Stimulated activated CD8-positive, alpha-beta memory T cell treated with anti-CD3 and anti-CD28 coated beads, Interleukin-4, amount 100 ng/mL, for 4 hours (primary cell): ENCODE measurements at places on chromosomes 12 and 14.

DNA sequence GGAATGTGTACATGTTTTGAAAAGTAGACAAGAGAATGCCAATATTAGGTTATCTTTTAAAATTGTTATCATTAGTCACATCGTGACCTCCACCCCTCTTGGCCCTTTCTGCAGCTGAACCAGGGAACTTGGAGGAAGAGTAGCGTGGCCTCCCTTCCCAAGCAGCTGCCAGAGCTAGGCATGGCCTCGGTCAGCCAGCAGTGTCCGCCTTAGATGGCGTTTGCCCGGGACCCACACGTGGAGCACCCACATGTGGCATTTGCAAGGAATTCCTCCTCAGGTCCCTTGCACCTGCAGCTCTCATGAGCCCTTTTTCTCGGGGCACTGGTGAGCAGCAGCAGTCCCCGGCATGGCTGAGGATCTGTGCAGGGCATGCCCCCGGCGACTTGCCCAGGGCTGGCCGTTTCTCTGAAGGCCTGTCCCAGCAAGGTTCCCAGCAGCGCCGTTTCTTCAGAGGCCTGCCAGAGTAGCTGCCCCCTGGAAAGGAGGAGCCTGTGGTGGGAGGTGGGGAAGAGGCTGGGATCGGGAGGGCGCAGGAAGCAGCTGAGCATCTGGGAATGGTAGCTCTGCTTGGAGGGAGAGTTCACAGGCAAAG is 10.8 kb downstream of the JDP2 start:
- DNase-seq: no peak

DNA sequence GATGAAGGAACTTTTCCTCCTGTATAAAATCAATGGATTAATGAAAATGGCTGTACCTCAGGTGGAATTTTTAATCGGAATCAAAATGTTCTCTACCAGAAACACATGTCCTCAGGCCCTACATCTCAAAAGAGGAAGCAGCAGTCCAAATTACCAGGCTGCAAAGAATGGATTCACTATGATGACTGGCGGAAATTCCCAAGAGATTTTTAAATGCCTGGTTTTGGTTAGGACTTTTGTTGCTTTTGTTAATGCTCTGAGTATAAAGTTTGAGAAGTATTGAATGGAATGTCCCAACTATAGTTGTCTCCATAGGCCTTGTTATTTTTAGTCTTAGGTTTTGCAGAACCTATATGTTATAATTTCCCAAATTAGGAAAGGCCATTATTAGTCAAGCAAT is 11.2 kb upstream of the IFNG start:
- DNase-seq: no peak

GRCh38 chr14:105422695-105423487 is 3.3 kb downstream of the MTA1 start:
- no peak for DNase-seq

GRCh38 chr12:6367065-6367968 is 8.0 kb downstream of the SCNN1A start:
- DNase-seq: no peak

DNA sequence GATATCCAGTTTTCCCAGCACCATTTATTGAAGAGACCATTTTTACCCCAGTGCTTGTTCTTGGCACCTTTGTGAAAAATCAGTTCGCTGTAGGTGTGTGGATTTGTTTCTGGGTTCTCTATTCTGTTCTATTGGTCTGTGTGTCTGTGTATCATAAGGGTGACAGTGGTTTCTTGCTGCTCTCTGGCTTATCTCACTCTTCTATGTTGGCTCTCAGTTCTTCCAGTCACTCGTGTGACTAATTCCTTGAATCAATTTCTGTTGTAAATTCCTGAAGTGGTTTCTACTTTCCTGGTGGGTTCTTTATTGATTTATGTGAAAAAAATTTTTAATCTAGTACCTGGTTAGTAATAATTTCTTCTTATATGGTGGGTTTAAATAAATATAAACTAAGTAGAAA is 58.3 kb downstream of the OTOGL start:
- no peak for DNase-seq

DNA sequence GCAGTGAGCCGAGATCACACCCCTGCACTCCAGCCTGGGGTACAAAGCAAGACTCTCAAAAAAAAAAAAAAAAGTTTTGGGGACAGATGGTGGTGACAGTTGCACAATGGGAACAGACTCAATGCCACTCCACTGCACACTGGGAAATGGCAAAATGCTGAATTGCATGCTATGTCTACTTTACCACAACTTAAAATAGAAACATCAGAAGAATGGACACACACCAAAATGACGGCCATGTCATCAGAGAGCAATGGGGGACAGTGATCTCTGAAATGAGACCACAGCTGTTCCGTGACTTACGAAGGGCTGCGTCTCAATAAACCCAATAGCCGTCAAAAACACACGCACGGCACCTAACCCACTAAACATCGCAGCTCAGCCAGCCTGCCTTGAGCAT is 13.7 kb downstream of the DDX54 start:
- DNase-seq: no peak

DNA sequence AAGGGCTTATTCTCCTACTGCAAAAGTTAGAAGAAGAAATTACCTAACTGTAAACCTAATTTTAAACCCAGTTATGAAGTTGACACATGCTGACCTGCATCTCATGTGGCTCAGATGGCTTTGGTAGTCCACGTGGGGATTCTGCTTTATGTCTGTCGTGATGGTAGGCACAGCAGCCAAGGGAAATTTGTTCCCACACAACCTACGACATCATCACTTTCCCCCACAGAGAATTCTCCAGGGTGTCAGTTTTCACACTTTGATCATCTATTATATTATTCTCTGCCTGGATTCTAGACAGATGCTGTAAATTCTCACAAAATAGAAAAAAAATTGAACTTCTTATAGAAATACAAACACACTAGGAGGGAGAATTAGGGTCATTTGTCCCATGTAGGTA is 70.6 kb downstream of the PTHLH start:
- DNase-seq: no peak

DNA sequence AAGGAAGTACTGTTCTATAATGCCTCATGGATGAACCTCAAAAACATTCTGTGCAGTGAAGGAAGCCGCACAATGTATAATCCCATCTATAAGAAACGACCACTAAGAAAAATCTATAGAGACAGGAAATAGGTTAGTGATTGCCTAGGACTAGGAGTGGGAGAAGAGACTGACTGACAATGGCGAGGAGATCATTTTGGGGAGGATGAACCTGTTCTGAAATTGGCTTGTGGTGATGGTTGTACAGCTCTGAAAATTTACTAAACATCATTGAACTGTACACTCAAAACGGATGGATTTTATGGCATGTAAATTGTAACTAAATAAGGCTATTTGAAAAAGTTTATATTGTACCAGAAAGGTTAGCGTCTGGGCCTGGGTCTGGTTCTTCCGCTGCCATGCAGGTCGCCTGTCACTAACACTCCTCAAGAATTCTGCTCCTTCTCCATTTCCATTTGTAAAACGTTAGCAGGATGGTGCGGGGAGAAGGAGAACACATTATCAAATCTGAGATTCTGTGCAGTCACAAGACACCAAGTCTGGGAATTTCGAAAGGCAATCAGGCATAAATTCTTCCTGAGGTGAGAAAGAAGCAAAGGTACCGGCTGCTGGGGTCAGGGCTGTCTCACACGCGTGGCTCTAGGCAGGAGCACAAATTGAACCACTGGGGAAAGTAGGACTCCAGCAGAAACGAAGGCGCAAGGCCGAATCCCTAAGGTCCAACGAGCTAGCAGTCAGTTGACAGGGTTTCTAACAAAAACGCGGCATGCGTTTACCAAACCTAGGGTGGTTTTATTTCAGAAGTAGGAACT is 845 bp upstream of the COCH start:
- DNase-seq: no peak

GRCh38 chr14:64838656-64839055 is 41.1 kb downstream of the SPTB start:
- no peak for DNase-seq

DNA sequence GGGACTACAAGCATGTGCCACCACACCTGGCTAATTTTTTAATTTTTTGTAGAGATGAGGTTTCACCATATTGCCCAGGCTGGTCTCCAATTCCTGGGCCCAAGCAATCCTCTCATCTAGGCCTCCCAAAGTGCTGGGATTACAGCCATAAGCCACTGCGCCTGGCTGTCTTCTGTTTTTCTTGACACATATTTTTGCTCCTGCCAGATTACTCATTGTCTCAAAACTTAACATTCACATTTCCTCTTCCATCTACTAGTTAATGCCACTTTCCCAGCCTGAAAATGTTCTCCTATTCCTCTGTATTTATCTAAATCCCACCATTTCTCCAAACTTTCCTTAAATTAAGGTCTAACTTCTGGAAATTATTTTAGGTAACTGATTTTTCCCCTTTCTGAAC is 36.2 kb upstream of the KCNH3 start:
- no peak for DNase-seq

DNA sequence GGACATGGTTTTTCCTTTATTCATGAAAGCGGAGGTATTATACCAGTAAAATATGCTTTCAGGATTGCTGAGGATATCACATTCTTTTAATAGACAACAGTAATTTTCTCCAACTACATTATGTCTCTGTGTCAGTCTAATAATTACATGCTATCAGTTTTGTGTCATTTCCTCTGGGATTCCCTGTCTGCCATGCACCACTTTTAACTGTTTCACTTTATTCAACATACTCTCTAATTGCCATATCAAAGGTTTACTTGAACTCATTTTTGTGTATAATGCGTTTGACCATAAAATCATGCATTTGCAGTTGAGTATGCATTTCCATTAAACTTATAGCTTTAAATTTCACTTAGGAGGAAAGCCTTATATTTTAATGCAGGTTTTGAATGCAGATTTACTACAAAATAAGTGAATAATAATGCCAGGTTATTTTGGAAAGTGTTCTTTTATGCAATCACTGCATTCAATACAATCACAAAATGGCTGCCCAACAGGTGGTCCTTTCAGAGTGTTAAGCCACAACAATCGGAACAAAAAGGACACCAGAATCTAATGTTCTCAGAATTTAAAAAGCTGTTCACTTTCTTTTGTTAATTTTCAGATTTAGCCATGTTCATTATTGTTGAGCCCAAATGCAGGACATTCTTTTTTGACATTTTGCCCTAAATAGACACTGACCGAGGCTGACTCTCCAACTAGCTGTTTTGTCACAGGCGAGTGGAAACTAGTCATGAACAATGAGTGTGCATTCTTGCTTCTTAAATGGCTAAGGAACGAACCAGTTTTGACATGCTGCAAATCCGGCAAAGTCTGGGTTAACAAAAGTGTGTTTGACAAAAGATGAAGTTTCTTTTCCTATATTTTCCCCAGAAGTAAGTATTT is 40.9 kb downstream of the MBIP start:
- DNase-seq: no peak

DNA sequence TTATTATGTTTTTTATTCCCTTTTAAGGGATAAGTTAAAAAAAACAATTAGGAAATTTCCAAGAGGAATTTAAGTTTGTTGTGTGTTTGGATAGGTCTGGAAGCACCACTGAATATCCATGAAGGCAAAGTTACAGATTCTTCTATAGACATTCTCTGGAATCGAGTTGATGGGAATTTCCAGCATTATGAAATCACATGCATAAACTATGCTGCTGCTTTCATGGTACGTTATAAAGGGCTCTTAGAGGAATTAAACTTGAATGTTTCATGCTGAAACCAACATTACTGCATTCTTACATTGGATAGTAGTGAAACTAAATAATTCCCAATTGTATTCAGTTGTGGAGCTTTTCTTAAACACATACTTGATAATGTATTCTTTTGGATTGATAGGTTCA is 21.5 kb upstream of the PTPRQ start:
- no peak for DNase-seq

GRCh38 chr14:73189651-73190050 is 47.7 kb upstream of the PAPLN start:
- DNase-seq: no peak

DNA sequence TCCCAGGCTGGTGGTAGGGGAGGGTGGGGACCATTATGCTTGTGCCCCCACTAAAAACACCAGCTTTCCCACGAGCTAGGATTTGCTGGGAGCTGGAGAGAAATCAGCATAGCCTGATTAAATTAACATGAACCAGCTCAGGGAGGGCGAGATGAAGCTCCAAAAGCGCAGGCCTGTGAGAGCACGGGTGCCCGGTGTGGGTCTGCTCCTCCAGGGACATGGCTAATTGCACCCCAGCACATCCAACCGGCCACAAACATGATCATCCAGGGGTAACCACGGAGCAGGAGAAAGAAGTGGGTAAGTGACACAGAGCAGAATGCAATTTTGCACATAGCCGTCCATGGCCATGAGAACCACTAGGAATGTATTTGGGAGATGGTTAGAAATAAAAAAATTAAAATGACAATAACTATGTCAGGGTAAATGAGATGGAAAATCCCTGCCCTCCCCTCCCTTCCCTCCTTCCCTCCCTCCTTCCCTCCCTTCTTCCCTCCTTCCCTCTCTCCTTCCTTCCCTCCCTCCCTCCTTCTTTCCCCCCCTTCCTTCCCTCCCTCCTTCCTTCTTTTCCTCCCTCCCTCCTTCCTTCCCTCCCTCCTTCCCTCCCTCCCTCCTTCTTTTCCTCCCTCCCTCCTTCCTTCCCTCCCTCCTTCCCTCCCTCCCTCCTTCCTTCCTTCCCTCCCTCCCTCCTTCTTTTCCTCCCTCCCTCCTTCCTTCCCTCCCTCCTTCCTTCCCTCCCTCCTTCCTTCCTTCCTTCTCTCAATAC is 26.9 kb downstream of the CLMN start:
- no peak for DNase-seq

- DNase-seq: no peak
These were observed 23.6 kb upstream of the C12orf76 start for GRCh38 chr12:110071967-110072366.

DNA sequence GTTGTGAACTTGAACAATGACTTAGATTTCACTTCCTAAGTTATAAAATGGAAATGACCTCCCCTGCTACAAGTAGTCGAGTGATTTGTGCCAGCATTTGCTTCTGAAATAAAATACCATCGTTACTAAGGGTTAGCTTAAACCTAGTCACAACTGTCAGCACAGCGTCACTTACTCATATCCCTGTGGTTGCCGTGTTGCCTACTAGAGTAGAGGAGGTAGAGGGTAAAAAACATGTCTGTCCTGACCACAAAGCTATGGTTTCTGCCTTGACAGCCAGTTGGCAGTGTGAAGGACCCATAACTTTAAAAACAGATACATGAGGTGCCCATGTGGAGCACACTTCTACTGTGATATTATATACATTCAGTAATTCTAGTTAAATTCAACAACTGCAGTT is 234.2 kb upstream of the RGS6 start:
- DNase-seq: no peak
